ENCODE measurements at places on chromosomes 1 and 21.
A peak's percentile ranks its signal among the peaks of the same experiment; 100 is the strongest.

DNA sequence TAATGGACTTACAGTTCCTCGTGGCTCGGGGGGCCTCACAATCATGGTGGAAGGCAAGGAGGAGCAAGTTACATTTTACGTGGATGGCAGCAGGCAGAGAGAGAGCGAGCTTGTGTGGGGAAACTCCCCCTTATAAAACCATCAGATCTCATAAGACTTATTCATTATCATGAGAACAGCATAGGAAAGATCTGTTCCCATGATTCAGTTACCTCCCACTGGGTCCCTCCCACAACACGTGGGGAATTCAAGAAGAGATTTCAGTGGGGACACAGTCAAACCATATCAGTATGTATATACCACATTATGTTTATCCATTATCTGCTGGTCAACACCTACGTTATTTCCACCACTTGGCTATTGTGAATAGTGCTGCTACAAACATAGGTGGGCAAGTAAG, 352.3 kb upstream of the B3GALT2 start:
- DNase-seq: no peak

DNA sequence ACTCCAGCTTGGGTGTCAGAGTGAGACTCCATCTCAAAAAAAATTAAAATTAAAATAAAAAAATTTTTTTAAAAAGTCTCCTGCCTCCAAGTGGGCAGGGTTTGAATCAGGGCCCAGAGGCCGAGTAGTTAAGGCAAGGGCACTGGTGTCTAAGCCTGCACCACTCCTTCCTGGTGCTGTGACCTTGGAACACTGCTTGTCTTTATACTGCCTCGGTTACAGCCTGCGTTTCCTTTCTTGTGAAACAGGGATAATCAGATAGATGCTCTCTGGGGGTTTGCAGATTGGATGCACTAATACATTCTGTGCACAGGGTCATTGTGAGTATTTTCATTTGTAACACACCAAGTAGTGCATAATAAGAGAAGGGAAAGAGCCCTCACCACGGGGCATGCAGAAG, 58.4 kb upstream of the EFHD2 start:
- DNase-seq: no peak

GRCh38 chr1:94270801-94271203, 33.4 kb upstream of the ARHGAP29 start:
- DNase-seq: no peak

- no peak for DNase-seq
Measured at GRCh38 chr1:181794332-181794731, 267.2 kb downstream of the ZNF648 start.

DNA sequence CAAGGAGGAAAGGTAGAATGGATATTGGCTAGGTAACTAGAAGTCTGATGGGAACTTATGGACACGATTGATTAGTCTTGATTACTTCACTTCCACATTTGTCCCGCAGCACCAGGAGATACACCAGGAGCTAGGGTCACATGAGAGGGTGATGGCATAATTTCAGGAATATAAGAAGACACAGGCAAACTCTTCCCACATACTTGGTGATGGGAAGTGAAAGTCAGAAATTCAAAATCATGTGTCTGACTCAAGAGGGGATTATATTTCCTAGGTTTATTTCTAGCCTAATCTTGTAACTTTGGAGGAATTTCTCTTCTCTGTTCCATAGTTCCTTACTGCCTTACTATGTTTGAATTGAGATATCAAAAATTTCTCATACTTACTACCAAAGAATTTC, 185.0 kb downstream of the PBX1 start:
- DNase-seq: no peak

DNA sequence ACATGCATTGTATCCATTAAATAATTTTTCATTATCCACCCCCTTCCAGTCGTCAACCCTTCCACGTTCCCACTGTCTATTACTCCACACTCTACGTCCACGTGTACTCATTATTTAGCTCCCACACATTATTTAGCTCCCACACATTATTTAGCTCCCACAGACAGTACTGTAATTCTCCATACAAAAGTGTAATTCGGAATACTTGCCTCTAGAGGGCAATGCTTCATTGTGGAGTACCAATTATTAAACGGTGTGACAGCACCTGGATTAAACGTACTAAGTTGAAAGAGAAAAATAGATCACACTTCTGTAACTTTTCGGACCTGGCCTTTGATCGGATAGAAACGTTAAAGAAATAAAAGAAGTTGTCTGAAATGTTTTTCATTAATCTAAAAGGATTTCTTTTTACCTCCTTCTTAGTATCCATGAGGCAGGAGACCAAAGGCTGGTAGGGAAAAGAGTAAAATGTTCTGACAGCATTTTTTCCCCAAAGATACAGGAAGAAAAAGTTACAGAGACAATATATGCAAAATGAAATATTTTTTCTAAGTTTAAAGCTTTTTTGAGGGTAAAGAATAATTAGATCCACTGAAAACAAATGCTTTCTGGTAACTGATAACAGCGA, 99.2 kb downstream of the LHX8 start:
- no peak for DNase-seq

DNA sequence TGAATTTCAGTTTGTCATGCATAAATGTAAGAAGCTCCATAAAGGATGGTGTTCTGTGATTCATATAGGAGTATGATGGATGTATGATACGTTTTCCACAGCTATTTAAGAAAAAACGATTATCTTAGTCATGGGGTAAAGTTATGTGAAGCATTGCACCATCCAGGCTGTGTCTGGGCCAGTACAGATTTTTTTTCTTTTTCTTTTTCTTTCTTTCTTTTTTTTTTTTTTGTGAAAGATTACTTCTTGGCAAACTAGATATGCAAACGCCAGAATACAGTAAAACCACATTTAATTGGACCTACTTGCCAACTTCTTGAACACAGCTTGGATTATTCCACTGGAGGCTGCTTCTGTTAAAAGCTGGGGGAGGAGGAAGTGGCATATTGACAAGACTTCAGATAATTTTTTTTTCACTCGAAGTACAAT, 14.9 kb downstream of the ZBTB18 start:
- peak; percentile 49 for DNase-seq

DNA sequence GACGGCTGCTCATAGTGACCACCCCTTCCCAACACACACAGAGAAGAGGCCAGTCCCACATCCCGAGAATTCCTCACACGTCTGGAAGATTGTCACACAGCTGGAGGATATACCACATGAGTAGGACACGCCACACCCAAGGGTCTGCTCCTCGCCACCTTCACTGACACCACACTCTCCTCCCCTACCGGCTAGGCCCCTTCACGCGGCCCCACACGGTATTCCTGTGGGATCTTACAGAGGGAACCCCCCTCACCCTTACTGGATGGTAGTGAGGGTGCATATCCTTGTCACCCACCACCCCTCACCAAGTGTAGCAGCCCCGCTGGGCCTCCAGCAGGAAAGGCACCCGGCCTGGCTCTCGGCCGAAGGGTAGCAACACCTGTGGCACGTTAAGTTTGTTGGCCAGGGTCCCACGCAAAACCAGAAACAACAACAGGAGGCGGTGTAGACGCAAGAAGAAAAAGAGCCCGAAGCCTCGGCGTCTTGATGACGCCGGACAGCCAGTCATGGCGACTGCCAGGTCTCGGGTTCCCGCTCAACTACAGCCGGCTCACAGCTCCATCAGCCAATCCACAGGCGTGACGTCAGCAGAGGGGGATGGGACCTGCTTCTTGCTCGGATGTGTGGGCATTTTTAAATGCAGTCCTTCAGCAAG, at the start of gene NUP210L:
NUP210L (minus strand) TSS at position 540 of the 658 bp plus-strand sequence.
- no peak for DNase-seq

GRCh38 chr1:21956720-21957552, 19.8 kb upstream of the HSPG2 start:
- DNase-seq: peak; percentile 57

DNA sequence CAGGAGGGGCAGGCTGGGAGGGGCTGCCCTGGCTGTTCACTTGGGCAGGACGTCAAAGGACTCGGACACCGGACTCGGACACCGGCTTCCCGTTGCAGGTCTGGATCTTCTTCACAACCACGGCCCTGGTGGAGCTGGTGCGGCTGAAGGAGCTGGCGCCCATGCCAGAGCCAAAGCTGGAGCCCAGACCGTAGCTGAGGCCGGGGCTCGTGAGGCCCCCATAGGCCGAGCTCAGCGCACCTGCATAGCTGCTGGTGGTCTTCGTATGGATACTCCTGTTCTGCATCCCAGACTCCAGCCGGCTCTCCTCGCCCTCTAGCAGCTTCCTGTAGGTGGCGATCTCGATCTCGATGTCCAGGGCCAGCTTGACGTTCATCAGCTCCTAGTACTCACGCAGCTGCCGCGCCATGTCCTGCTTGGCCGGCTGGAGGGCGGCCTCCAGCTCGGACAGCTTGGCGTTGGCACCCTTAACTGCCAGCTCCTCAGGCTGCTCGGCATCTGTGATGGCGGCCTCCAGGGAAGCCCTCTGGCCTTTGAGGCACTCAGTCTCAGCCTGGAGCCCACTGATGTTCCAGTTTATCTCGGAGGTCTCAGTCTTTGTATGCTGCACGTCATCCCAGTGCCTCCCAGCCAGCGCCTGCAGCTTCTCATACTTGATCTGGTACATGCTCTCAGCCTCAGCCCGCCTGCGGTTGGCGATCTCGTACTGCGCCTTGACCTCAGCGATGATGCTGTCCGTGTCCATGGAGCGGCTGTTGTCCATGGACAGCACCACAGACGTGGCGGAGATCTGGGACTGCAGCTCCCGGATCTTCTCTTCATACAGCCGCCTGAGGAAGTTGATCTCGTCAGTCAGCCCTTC, 15.1 kb upstream of the KLF17 start:
- no peak for DNase-seq

DNA sequence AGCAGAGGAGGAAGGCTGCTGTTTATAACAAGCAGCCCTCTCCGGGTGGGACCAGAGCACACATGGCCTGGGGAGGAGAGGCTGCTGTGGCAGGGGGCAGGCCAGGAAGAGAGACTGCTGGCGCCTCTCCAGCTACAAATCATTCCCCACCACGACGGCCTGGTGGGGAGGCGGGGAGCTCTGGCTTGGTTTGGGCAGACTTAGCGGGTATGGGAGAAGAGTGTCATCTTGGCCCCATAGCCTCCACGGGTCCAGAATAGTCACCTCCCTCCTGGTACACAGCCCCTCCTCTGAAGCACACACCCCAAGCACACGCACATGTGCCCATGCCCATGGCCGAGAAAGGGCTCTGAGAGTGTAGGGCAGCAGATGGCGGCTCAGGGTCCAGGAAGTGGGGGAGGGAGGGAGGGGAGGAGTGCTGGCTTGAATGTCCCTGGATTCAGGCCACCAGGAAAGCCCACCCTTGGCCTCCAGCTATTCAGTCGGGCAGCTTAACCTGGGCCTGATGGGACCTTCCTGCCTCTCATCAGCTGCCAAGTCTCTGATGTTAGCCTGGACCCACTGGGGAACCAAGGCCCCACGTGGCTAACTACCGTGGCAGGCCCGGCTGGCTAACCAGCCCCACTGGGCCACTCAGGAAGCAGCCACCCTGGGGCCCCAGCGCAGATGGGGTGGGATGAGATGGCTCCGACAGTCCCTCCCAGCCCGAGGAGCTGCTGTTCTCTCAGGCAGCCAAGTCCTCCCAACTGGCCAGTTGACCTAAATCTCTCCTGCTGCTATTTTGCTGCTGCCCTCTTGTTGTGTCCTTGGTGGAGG, 10.9 kb downstream of the LRP8 start:
- no peak for DNase-seq

- DNase-seq: no peak
Measured at GRCh38 chr21:35895598-35895997, 164.7 kb downstream of the SETD4 start.

- no peak for DNase-seq
Measured at GRCh38 chr1:98546319-98546718, 115.2 kb upstream of the SNX7 start.

DNA sequence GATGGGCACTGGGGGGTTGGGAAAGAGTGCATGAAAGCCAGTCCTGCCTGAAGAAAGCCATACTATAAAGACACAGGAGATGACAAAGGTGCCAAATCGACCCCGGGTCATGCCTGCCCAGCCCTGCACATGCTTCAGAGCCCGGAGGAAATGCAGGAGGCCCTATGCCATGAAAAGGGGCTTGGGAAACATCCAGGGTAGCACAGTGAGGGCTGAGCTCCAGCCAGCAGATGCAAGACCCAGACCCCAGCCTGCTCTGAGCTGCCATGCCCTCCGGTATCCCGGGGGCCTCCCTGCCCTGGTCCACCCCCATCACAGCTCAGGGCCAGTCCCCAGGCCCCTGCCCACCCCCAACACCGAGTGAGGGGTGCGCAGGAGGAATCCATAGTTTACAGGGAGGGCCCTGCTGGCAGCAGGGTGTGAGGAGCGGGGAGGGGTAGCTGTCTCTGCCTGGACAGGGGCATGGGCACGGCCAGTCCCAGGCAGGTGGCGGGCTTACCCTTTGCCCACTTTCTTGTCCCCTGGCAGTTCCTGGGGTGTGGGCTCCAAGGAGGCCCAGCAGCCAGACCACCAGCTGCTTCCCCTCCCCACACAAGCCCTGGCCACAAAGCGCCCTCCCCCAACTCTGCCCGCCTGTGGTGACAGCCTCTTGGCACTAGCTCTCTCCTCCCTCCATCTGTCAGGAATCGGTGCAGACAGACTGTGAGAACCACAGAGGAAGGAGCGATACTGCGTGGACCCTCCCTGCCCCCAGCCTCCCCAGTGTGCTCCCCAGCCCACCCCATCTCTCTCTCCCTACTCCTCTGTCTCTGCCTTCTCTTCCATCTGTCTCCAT, 16.8 kb downstream of the LRP8 start:
- DNase-seq: no peak

GRCh38 chr1:11176081-11176706, 13.0 kb upstream of the ANGPTL7 start:
- no peak for DNase-seq

DNA sequence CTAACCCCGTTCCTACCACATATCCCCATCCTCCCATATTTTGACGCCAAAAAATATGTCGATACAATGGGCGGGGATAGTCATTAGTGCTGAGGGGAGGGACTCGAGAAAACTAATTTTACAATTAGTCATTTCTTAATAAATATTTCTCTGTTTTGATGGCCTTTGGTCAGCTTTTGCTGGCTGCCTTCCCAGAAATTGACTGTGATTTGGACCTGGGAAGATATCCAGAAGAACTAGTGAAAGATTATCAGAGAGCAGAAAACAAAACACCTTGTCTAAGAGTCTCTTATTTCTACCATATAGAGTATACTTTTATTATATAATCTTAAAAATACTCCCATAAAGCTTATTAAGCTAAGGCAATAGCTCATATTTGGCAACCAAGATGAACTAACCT, 247.6 kb downstream of the MRPL39 start:
- no peak for DNase-seq

DNA sequence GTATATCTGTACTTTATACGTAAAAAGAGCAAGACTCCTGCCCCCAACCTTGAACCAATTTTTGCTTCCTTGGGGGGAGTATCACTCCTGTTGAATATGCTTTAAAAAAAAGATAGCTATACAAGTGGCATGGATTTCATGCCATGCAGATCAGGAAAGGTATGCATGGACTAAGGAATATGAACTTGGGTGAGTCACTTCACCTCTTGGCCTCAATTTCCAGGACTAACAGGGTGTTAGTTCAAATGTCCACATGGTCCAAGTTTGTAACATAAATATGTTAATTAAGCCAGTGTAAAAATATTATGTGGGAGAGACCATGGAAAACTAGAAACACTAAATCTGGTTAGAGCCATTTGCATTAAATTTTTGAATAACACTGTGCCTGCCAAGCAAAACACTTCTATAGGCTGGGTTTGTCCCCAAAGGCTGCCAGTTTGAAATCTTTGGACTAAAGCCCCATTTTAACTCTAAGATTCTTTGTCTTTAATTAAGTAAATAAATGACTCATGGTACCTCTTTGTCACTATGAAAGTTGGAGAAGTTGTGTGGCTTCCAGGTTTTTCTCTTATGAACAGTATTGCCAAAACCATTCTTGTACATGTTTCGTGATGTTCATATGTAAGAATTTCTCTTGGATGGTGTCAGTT, 33.1 kb downstream of the FAM177B start:
- no peak for DNase-seq

Data from HTR-8/SVneo (cell line).